ENCODE measurements at places on chromosomes 1 and 21.

- no peak for DNase-seq
These were observed 508.1 kb downstream of the DPYD start for GRCh38 chr1:97412737-97413136.

- DNase-seq, result no peak
These were observed 18.3 kb upstream of the RNU1-4 start for GRCh38 chr1:16721871-16722641.

- no peak for DNase-seq
These were observed 243.9 kb downstream of the TOMM20 start for GRCh38 chr1:234884701-234885100.

DNA sequence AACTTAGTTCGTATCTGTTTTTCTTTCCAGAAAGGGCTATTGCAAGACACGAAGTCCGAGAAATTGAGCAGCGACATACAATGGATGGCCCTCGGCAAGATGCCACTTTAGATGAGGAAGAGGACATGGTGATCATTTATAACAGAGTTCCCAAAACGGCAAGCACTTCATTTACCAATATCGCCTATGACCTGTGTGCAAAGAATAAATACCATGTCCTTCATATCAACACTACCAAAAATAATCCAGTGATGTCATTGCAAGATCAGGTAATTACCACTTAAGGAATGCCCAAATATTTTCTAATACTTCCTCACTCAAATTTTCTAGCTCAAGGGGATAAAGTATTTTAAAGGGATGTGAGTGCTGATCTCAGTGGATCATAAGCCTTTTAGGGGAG, 158.5 kb downstream of the HS2ST1 start:
- no peak for DNase-seq

DNA sequence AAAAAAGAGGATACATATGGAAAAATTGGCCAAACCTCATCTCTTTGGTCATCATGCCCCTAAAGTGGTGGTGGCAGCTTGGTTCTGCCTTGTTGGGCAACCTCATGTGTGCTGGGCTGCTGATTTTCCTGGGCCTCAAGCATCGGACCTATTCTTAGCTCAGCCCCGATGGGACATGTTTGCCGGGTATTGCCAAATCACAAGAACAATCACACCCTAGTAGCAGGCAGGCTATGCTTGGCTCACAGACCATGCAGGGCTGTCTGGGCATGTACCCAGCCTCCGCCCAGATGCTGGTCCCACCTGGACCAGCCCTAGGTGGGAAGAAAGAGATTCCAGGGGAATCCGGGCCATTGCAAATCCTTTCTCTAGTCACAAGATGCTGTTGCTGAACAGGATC, 189.4 kb upstream of the FGGY start:
- DNase-seq, result no peak

GRCh38 chr1:55575571-55576279, 360.6 kb upstream of the USP24 start:
- no peak for DNase-seq
